ENCODE measurements at places on chromosomes 3 and 15. TPM values are rescaled to one million over a fixed set of nuclear protein-coding genes. Genes with fewer than 3 reads are reported as not detected.

Gene ZPLD1
- 0.07 TPM for total RNA-seq

Gene ANKRD34C
- total RNA-seq = not detected

Gene CHRM5
- total RNA-seq = not detected

Gene REC114
- not detected for total RNA-seq

DNA sequence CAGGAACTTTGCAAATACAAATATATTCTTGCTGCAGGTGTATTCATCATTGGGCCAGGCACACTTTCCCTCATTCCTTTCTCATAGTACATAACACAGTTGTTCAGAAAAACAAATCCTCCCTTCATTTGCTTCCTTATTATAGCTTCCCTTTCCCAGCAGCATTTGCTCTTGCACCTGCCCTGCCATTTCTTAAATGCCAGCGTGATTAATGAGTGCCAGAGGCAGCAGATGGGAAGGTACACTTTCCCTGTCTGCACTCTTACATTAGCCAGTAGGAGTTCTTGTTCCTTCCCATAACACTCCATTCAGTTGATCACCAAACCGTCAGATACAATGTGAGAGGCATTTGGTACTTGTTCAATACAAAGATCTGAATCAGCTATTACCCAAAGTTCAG lies 128.5 kb upstream of the GAP43 start:
- no peak for DNase-seq

GRCh38 chr3:20811631-20812030 lies 625.6 kb upstream of the SGO1 start:
- DNase-seq = no peak

GRCh38 chr3:136624371-136624770 lies 127.8 kb downstream of the STAG1 start:
- DNase-seq = no peak

DNA sequence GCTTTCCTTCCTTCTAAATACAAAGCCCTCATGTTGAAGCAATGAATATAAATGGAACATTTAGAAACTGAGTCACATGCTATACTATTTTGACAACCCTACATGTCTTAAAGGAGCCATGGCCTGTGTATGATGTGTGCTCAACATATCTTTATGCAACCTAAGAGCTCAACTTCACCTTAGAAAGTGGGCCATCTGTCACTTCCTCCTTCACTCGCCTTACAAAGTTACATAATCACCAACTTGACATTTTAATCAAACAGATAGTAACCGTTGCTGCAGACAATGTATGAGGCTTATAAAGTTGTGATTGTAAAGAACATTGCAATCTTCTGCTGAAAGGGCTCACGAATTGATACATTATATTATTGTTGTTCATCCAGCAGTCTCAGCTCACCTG lies 163.6 kb downstream of the SERPINI1 start:
- no peak for DNase-seq

GRCh38 chr15:79091204-79091867 lies 756 bp upstream of the RASGRF1 start:
- DNase-seq = no peak
